ENCODE measurements at places on chromosomes 1 and 21.
A peak's percentile ranks its signal among the peaks of the same experiment; 100 is the strongest.

DNA sequence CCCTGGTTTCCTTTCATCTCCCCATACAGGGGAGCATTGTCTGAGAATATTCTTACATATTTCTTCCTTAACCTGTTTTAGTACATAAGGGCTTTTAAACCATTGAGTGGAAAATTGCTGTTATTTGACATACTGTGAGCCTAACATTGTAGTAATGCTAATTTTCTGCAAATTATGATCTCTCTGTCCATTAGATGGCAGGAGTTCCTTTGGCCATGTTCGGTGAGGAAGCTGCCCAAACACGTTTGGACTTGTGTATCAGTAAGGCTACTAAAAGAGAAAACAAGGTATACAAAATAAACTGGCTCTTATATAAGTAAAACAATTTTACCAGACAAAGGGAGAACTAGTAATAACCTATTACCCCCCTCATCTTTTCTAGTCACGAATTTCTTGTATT, 29.2 kb downstream of the CDC7 start:
- no peak for DNase-seq

GRCh38 chr1:219847215-219847855, 81.0 kb downstream of the SLC30A10 start:
- DNase-seq = no peak

DNA sequence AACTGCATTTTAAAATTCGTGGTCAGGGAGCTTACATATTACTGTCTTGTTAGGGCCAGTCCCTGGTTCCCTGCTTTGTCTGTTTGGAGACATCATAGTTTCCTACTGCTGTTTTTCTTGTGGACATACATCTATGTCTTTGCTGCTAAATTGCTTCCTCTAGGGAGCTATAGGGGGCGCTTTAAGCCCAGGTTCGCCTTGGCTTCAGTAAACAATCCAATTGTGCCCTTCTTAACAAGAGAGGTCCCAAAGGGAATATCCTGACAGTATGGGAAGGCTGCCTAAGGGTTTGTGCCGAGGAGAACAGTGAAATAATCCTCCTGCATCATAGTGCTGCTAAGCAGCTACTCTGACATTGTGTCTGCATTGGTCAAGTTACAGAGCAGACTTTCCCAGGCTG, 112.5 kb downstream of the USH2A start:
- DNase-seq = peak; percentile 30

- DNase-seq = no peak
Observed at GRCh38 chr1:25700144-25700523, 83.5 kb downstream of the MAN1C1 start.

GRCh38 chr21:46295996-46296752, 10.0 kb downstream of the YBEY start:
- DNase-seq = no peak

GRCh38 chr1:71001624-71002023, 46.0 kb downstream of the PTGER3 start:
- DNase-seq = no peak

GRCh38 chr1:9174243-9174642, 45.3 kb upstream of the GPR157 start:
- DNase-seq = no peak

DNA sequence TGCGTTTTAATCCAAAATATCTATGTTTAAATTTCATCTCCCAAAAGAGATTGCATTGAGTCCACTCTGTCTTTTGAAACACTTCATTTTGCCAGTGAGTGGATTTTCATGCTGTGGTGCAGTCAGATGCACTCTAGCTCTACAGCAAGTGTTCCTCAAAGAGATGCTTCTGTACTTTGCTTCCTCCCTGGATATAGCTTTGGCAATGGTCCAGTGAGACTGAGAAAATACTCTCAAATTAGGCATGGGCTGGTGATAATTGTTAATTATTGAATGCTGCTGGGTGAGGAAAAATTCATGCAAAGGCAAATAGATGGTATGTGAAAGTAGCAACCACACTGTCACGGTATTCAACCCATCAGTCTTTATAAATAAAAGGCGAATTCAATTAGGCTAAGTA, 396.9 kb downstream of the ADGRL2 start:
- no peak for DNase-seq

DNA sequence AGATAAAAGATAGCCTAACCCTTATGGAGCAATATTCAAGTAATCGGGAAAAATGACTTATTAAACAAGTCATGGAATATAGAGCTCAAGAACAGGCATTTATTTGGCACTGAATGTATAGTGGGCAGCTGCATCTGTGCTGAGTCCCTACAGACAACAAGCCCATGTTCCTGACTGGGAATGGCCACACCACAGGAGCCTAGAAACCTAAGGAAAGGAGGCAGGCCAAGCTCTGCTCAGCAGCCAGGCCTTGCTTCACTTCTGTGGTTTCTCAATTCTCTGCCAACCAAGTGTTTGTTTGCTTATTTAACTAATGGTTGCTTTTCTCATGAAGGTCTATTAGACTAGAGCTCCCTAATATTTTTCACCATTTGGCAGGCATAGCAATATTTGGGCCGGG, 21.5 kb downstream of the AK2 start:
- no peak for DNase-seq

- DNase-seq = no peak
Observed at GRCh38 chr1:114103992-114104391, 49.7 kb downstream of the SYT6 start.

DNA sequence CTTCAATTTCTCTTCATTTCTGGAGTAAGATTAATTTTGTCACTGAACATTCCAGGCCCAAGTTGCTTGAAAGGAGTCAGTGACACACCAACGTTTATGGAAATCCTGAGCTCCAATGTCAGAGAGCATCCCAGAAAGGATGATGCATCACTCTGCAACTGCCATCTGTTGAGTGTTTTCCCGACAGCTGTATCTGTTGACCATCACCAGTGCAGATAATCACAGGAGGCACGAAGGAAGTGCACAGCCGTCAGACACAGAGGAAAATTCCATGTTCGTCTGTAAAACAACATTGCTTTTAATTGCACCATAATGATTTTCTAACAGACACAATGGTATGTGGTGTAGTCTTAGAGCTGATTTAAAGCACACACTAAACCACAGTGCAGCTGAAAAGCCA, 376.7 kb upstream of the ADGRL2 start:
- no peak for DNase-seq

DNA sequence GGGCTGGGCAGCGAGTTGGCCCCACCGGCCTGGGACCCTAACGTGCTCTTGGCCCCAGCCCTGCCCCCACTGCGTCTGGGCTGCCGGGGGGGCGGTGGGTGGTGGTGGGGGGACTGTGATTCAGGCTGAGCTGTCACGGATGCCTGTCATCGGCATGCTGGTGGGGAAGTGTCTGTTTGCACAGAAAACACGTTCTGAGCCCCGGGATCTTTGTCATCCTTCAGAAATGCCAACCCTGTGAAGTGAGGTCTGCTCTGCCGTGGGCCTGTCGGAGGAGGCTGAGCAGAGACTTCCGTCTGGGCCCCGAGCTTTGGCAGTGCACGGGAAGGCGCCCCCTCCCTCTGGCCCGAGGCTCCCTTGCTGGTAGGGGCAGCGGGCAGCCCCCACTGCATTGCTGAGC, 24.3 kb upstream of the PLCH2 start:
- DNase-seq = no peak

GRCh38 chr1:8892026-8892425, 13.5 kb upstream of the ENO1 start:
- no peak for DNase-seq

DNA sequence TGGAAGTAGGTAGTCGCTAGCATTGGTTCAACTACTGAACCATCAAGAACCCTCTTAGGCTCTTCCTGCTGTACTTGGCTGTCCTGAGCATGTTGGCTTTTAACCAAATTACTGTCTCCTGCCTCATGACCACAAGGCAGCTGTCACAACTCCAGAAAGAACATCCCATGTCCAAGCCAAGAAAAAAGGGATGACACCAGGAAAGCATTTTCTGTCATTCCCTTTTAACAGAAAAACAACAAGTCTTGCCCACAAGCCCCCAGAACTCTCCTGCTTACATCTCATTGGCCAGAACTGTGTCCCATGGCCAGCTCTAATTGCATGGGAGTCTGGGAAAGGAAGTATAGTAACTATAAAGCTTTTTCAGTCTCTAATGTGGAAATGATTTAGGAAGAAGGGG, 2.4 kb upstream of the RNU5D-1 start:
- DNase-seq = no peak

DNA sequence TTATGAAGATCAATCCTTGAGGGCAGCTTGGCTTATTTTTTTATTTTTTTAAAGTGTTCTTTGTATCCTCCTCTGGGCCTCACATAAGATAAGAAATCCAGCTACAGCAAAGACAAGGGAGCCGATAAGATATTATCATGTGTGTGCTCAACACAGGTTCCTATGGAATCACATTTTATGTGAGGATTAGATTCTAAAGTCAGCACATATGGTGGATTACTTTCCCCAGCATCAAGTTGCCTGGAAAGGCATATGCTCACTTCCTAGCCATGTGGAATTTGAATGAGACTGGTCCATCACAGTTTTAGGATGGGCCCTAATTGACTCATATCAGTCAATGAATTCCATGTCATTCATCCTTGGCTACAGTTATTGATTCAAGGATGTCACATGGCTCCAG, 456.9 kb upstream of the LRRC7 start:
- no peak for DNase-seq

DNA sequence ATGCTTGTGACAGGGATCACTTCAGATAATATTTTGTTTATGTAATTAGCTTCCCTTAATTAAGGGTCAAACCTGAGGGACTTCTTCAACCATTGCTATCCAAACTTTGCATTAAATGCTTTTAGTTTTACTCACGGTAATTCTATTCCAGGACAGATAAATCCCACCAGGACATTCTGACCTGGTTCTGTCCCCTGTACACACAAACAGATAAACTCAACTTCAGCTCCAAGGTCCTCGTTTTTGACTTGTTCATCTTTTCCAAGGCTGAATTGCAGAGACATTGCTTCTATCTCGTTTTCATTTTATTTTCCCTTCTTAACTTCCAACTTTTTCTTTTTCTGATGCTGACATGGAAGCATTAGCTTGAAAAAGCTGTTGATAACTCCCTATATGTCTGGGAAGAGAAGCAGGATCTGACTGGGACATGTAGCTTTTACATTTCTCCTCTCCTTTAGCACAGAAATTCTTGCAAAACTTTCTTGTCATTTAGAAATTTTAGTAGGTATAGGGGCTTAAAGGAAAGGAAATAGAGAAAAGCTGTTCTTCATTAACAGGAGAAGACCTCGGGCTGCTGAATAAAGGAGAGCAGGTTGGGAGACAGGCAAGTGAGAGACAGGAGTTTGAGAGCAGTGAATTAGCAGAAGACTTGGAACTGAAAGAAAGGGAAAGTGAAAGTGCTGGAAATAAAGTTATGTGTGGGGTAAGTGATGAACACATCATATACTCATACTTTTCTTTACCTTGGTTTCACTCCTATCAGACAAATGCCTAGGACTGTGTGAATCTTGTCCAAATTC, 231.7 kb upstream of the B3GALT2 start:
- DNase-seq = no peak

DNA sequence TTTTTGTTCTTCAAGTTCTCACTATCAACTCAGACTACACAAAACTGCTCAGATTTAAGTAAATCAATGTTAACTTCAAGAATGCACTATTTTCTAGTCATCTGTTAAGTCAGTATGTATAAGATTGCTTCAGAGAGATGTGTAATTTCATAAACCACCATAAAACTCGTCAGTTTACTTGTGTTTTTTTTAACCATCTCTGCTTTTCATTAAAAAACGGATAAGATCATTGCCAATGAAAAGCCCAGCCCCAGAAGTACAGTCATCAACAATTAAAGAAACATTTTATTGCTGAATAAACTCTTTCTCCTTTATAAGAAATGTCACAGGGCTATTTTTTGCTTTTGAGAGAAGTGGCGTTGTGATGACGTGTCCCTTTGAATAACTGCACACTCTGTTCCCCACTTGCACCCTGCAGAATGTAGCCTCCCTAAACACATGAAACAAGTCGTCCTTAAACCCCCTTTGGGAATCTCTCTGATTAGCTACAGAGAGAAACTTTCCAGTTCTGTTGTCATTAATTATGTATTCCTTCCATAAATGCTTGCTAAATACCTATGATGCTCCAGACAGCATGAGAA, 202.7 kb upstream of the FOXD3 start:
- DNase-seq = no peak

- DNase-seq = peak; percentile 42
Observed at GRCh38 chr21:44297525-44298290, 2.1 kb upstream of the PFKL start.

- DNase-seq = no peak
Observed at GRCh38 chr1:93751377-93752250, 70.0 kb upstream of the BCAR3 start.

GRCh38 chr1:229557913-229558414, 543 bp downstream of the ABCB10 start:
- DNase-seq = no peak
